AG08396 (cell line): ENCODE measurements at places on chromosomes 12 and 14.

GRCh38 chr12:32448586-32448985 is 49.2 kb downstream of the FGD4 start:
- no peak for DNase-seq

GRCh38 chr14:22095860-22096513 is 422.4 kb upstream of the OR4E1 start:
- no peak for DNase-seq

GRCh38 chr14:33959692-33960151 is 8.8 kb upstream of the EGLN3 start:
- no peak for DNase-seq

- DNase-seq: peak; percentile 32
Measured at GRCh38 chr14:77024171-77024691, 4.3 kb downstream of the IRF2BPL start.

DNA sequence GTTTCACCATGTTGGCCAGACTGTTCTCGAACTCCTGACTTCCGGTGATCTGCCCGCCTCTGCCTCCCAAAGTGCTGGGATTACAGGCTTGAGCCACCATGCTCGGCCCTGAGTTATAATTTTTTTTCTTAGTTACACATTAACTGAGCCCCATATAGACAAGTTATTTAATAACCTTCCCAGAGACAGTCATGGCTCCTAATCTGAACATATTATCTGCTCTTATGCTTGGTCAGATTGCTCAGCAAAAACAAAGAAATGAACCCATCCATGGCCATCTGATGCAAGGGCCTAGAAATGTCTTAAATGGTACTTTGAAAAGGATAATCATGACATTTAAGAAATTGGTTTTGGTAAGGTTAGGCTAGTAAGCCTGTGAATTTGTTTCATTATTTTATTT is 13.0 kb downstream of the SAMD15 start:
- DNase-seq: no peak

GRCh38 chr12:18990856-18991255 is 138.7 kb upstream of the PLEKHA5 start:
- no peak for DNase-seq

DNA sequence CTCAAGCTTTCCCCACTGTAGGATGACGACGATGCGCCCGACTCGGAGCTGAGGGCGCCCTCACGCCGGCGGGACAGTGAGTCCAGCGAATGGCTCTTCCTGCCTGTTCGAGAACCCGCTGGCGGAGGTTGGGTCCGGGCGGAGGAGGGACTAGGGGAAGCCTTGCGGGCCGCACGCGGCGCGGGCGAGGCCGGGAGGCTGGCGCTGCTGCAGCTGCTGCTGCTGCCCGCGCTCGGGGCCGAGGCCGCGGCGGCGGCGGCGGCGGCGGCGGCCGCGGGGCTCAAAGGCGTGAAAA is 1.9 kb downstream of the CCDC177 start:
- DNase-seq: no peak

GRCh38 chr12:3323002-3323685 is 167.9 kb upstream of the PRMT8 start:
- DNase-seq: no peak

GRCh38 chr12:107780298-107780697 is 5.8 kb downstream of the ASCL4 start:
- no peak for DNase-seq

DNA sequence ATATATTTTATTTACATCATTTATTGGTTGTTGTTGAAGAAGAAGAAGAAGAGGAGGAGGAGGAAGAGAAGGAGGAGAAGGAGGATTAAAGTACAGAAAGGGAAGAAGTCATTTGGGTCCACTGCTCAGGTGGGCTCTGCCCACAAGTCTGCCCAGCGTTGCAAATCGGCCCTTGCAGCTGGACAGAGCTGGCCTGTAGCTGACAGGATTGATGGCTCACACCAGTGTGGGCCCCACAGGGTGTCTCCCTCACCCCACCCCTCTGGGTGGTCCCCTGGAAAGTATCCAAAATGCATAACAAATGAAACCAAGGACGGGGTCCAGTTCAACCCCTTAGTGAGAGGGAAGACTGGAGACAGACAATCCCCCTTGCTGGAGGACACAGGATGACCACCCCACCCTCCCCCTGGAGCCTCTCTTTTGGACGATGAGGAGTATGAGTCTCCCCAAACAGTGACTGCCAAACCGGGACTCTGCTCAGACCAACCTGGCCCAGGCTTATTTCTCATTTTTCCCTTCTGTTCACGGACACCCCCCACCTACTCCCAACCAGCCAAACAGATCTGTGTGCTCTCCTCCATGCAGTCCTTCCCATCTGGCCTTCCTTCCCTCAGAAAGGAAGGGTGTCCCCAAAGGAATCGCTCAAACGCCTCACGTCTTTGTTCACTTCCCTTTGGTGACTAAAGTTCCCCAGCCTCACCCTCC is 17.7 kb downstream of the DPF3 start:
- DNase-seq: no peak

GRCh38 chr14:58918066-58918738 is 270.3 kb upstream of the DAAM1 start:
- peak; percentile 14 for DNase-seq

DNA sequence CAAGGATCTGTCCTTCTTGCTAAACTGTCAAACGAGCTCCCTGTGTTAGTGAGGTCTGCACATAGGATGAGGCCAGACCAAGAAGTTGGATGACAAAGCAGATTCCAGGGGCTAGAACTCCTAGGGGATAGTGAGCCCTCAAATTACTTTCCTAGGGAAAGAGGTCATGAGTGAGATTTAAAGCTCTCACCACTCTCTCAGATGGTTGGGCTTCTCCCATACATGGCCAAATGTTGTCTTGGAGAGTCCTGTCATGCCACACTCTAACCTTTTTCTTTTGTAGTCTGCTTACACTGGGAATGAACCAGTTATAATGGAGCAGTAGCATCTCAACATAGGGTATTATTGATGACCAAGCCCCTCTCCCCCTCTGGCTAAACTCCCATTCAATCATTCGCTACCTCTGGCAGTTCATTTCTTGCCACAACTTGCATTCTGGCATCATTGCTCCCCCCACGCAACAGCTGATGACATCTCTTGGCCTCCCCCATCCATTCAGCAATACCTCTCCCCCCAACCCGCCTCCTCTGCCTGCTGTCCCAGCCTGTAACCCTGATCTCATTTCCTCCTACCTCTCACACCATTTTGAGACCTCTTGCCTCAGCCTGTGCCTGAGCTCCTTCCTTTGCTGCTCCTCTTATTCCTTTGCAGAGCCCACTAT is 64.7 kb upstream of the CISTR start:
- DNase-seq: no peak

- DNase-seq: no peak
Measured at GRCh38 chr12:16618256-16618655, 12.3 kb upstream of the LMO3 start.

GRCh38 chr12:77345336-77345735 is 280.0 kb upstream of the E2F7 start:
- no peak for DNase-seq

DNA sequence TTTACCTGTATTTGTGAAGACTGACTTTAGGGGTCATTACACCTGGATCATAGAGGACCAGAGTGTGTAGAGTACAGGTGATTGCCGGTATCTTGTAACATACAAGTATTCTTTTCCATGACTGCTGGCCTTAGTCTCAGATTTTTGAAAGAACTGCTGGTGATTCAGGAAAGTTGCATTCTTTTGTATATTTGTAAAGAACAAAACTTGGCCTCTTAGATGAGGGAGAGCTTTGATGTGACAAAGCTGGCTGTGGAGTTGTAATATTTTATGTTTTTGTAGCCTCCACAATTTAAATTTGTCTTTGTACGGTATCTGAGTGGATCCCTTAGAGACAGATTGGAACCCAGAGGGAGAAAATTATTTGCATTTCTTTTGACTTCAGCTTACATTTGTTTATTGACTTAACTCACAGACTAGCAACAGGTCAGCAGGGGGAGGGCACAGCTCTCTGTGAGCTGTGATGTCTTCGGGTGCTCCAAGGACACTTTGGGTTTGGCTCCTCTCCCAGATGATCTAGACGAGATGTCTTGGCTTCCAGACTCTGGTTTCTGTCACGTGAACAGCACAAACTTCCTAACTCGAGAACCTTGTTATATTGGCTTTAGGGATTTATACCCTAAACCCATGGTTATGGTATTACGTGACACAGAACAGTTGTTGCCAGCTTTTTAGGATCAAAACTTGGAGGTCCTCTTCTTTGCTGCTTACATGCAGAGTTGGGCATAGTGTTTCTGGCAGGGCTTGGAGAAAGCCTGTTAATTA is 65.9 kb downstream of the DAAM1 start:
- peak; percentile 63 for DNase-seq

DNA sequence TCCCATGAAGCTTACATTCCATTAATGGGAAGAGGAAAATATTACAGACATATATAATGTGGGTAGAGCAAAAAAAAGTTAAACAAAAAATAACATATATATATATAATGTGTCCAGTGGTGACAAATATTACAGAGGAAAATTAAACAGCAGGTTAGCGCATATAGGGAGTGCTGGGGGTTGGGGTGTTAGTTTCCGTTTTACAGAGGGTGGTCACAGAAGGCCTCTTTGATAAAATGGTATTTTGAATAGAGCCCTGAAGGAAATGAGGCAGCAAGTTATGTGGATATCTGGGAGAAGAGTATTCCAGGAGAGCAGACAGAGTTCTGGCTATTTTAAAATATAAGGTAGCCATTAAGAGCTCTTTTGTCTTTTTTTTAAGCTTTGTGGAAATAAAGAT is 73.2 kb downstream of the DCAF5 start:
- no peak for DNase-seq

DNA sequence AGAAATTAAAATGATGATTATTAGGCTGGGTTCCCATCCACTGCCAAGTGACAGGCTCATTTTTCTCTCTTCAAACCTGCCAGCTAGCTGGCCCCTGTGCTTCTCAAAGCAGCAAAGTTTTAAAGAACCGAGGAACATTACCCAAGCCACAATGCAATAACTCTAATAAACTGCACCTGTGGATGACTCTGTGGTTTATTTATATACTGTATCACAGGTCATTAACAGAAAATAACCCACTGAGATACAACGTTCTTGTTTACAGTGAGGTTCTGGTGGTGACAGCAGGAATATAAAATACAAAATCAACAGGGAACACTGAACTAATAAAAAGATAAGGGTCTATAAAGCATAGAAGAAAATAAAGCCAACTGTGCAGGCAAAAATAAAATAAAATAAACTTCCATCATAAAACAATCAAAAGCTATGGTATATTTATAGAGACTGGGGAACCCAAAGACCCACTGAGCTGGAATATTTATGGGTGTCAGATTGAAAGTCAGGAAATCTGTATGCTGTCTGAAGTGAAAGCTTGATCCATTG is 472.9 kb downstream of the NOVA1 start:
- DNase-seq: no peak

DNA sequence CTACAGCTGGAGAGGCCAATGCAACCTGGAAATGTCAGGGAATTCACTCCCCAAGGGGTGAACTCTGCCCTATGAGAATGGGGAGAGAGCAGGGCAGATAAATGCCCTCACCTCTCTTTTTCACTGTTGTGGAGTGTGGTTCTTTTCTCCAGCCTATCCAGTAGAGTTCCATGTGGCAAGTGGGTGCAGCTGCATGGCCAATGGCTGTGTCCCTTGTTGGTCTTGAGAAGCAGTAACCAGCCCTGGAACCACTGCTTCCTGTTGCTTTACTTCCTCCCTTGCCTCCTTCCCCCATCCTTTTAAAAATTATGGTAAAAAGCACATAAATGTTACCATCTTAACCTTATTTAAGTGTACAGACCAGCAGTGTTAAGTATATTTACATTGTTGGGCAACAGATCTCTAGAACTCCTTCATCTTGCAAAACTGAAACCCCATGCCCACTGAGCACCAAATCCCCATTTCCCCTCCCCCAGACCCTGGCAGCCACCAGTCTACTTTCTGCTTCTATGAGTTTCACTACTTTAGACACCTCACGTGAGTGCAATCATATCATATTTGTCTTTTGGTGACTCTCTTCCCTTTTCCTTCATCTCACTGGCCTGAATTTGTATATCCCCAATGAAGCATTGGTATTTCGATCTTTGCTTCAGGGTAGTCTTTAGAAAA is 77.0 kb upstream of the GRIP1 start:
- no peak for DNase-seq

DNA sequence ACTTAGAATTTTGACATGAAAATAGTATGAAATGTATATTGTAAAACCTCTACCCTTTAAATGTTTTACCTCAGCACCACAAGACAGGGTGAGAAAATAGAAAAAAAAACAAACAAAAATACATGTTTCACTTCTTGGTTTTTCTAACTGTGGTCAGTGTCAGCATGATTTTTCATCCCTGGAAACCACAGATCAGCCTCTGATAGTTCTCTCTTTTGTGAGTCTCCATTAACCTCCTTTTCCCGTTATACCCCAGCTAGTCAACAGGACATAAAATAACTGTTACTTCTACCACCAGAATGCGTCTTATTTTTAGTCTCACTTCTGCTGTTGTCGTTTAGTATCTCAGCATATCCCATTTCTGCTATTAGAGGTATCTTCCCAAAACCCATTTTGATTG is 48.3 kb upstream of the KCNMB4 start:
- DNase-seq: no peak

DNA sequence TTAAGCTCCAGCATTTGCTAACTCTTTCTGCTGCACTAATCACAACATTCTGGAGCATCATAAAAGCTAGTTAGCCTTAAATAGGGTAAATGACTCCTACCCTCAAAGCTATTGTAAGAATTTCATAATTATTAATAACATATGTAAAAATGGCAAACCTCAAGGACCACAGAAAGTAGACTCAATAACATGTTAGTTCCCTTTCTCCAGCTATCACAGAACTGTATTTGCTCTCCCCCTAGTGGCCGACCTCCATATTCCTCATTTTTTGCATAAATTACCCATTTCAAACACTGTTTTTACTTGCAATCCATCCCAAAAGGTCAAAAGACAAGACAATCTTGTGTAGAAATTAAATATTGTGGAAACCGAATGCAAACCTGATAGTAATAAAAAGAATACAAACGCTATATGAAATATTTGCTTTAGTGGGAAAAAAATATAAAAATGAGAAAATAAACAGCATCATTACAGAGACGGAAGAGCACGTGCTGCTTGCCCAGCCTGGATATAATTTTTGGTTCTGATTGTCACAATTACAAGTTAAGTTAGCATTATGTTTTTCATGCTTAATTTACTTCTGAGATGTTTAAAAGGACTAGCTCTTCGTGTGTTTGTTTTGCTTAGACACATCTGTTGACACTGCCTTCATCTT is 97.9 kb downstream of the RERGL start:
- DNase-seq: no peak

DNA sequence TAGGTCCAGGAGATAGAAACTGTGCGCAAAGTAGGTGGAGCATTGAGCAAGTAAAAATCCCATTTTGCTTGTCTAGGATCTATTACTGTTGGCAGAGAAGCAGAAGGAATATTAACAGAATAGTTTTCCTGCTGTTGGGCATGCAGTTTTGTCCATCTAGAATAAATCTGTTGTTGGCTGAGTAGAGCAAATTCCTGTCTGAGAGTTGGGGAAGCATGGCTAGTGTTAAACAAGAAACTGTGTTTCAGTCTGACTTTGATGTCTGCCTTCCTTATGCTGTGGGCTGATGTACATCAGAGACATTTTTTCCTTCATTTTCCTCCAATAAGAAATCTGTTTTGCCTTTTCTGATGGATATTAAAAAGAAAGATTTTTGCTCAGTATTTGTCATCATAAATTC is 98.2 kb downstream of the RAD52 start:
- no peak for DNase-seq

GRCh38 chr12:14833952-14834351 is 9.4 kb downstream of the ART4 start:
- no peak for DNase-seq

- DNase-seq: no peak
Measured at GRCh38 chr14:104290756-104291122, 152.4 kb downstream of the KIF26A start.
